ENCODE measurements at places on chromosomes 3 and 15.

GRCh38 chr3:128922804-128923459, 43.5 kb downstream of the ACAD9 start:
- no peak for DNase-seq

GRCh38 chr3:47399531-47400270, 18.9 kb downstream of the PTPN23 start:
- DNase-seq: no peak

DNA sequence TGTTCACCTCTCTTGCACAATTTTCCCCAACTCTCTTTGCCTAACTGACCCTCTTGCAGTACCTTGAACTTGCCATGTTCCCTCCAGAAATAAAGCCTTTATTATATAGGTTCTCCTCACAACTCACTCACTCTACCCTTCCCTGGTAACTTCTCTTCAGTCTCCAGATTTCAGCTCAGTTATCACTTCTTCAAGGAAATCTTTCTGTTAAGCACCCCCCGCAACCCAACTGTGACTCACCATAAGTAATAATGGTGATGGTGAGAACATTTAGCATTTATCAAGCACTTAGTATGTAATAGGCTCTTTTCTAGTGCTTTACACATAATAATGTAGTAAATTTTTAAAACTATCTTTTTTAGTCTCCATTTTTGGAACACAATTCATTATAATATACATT, 8.1 kb upstream of the OR5K1 start:
- DNase-seq: no peak

DNA sequence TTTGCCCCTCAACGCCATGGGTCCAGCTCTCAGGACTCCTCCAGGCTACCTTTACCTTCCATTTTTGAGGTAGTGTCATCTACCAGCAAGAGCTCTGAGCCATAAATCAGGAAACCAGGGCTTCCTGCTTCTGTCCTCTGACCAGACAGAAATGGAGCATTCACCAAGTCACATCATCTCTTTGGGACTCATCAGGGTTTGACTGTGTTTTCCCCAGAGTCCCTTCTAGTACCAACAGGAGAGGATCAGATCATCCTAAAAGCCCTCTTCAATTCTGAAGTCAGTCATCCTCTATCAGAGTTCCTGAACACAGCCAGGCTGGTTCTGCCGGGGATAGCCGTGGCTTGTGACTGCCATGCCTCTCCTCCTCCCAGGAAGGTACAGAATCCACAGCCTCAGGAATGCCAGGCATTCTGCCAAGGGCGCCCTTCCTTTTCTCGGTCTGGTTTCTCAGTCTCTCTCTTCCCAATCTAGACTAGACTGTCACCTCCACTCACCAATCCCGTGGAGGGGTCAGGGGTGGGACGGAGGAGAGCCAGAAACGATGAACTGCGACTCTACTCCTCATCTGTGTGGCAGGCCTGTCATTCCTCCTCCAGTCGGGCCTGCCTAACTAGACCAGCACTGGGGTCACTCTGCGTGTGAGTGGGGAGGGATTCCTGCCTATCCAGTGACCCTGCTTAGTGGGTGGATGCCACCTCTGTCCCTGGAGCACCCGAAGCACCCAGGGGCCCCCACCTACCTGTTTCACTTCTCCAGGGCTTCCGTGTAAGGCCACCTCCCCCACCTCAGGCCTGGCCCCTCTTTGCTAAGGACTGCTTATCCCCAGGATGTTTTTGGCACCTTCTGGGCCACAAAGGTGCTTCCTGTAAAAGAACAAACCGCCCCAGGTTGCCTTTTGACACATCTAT, 30.9 kb downstream of the CCNL1 start:
- peak; percentile 41 for DNase-seq

DNA sequence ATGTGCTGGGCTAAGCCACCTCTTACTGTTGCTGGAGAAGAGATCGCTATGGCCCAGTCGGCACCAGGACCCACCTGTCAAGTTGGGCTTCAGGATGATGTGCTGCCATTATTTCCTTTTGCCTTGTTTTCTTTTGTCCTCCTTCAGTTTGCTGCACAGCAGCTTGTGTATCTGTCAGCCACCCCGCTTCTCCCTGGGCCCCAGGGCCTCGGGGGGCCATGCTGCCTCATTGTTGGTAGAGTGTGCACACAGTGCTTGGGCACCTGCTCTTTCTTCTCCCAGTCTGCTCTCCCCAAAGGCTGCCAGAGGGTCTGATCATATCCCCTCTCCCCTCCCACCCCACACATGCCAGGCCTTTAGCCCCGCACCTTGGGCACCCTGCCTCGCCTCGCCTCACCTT, 185.5 kb upstream of the ATP10A start:
- DNase-seq: no peak

DNA sequence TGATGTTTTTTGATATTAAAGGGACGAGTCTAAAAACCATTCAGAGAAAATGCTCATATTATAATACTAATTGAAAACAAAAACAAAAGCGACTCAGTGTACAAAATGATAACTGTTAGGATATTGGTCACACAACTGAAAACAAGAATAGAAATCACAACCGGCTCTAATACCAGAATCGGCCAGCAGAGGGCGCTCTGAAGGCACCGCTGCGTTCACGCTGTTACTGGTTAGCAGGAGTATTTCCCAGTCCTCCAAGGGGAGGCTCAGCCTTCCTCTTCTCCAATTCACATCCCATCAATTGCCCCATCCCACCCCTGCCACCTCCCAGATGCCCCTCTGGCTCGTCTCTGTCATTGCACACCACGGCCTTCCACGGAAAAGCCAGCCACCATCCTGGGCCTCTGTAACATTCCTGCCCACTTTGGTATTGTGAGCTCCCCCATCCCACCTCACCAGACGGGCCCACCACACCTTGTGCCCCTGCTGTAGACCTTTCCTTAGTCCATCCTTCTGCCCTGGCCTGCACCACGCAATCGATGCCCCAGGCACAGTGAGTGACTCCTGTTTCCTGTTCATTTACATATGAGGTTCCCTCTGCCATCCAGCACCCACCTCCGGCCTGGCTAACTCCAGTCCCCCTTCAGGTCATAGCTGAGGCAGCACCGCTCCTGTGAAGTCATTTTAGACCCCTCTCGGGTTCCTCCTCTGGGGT, 8.5 kb downstream of the FAM107A start:
- DNase-seq: peak; percentile 31
